Activated CD4-positive, alpha-beta T cell treated with anti-CD3 and anti-CD28 coated beads, Interleukin-2, amount 10 ng/mL, durations not matched to agents 7 days and 5 days (primary cell): ENCODE measurements at places on chromosomes 1 and 21. TPM values are rescaled to one million over a fixed set of nuclear protein-coding genes. Genes with fewer than 3 reads are reported as not detected.

Gene GNAT2
- total RNA-seq: not detected

Gene OR2L8
- not detected for total RNA-seq

Gene L1TD1
- total RNA-seq: not detected

Gene DEPDC1
- 24.5 TPM for total RNA-seq

Gene TGFB2
- not detected for total RNA-seq

Gene IER5
- 24.9 TPM for total RNA-seq

Gene TMEM240
- 1.3 TPM for total RNA-seq

Gene C1QA
- total RNA-seq: not detected

Gene FAM163A
- not detected for total RNA-seq

Gene LEMD1
- 0.64 TPM for total RNA-seq

Gene PKLR
- total RNA-seq: not detected

Gene AADACL4
- not detected for total RNA-seq
